AG20443 (cell line): ENCODE measurements at places on chromosomes 3 and 15.

DNA sequence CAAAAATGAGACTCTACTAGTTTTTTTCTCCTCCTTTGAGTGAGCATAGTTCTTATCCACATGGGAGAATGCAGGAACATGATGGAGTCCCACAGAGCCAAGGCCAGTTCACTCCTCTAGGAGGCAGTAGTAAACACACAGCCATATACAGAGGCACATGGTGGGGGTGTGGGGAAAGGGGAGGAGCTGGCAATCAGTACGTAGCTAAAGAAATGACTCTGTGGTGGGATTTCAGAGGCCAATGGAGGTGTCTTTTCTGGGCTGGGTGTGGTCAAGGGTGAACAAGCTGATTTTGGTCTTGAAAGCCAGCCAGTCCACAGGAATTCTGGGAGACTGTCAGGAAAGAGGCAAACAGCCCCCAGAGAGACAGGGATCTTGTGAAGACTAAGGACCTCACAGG, 6.6 kb upstream of the RAB11A start:
- DNase-seq: peak; percentile 60

- DNase-seq: no peak
Measured at GRCh38 chr3:171397089-171397488, 63.1 kb downstream of the TNIK start.

DNA sequence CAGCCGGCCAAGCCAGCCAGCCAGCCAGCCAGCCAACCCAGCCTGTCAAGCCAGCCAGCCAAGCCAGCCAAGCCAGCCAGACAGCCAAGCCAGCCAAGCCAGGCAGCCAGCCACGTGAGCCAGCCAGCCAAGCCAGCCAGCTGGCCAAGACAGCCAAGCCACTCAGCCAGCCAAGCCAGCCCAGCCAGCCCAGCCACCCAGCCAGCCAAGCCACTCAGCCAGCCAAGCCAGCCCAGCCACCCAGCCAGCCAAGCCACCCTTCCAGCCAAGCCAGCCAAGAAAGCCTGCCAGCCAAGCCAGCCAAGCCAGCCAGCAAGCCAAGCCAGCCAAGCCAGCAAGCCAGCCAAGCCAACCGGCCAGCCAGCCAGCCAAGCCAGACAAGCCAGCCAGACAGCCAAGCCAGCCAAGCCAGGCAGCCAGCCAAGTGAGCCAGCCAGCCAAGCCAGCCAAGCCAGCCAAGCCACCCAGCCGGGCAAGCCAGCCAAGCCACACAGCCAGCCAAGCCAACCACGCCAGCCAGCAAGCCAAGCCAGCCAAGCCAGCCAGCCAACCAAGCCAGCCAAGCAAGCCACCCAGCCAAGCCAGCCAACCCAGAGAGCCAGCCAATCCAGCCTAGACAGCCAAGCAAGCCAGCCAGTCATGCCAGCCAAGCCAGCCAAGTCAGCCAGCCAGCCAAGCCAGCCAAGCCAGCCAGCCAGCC, 199.5 kb downstream of the GOLGA6L6 start:
- DNase-seq: peak; percentile 17

GRCh38 chr3:13002398-13003124, 70.7 kb downstream of the IQSEC1 start:
- DNase-seq: no peak

GRCh38 chr3:55286693-55287092, 200.4 kb downstream of the WNT5A start:
- no peak for DNase-seq

DNA sequence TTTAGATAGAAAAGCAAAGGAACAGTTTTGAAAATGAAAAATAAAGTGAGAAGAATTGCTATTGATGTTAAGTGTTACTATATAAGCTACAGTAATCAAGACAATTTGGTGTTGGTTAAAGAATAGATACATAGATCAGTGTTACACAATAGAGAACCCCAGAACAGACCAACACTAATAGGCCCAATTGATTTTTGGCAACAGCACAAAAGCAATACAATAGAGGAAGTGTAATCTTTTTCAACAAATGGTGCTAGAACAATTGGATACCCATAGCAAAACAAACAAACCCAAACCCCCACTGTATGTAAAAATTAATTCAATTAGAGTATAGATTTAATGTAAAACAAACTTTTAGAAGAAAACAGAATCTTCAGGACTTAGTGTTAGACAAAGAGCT, 61.8 kb downstream of the ATP11B start:
- DNase-seq: no peak

GRCh38 chr3:130835483-130835882, 58.4 kb upstream of the ATP2C1 start:
- DNase-seq: no peak

DNA sequence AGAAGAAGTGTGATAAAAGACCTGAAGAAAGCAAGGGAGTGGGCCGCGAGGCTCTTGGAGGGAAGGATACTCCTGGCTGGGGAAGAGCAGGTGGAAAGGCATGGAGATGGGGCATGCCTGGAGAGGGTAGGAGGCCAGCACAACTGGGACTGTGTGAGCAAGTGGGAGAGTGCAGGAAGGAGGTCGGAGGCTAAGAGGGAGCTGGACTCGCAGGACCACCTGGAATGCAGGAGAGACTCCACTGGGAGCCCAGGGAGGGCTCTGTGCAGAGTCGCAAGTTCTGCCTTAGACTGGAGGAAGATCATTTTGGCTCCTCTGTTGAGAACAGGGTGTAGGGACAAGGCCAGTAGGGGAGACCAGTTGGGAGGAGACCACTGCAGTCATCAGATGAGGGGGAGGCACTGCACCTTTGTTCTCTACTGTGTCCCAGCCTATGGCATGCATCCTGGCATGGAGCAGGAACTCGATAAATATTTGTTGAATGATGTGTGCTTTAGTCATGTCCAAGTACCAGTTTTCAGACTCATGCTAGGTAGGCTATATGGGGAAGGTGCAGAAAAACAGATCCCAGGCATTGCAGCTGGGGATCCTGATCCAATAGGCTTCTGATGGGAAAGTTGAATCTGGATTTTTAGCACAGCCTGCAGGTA, 13.7 kb downstream of the FAM107A start:
- no peak for DNase-seq

GRCh38 chr3:8599146-8599545, 45.5 kb downstream of the SSUH2 start:
- DNase-seq: no peak

DNA sequence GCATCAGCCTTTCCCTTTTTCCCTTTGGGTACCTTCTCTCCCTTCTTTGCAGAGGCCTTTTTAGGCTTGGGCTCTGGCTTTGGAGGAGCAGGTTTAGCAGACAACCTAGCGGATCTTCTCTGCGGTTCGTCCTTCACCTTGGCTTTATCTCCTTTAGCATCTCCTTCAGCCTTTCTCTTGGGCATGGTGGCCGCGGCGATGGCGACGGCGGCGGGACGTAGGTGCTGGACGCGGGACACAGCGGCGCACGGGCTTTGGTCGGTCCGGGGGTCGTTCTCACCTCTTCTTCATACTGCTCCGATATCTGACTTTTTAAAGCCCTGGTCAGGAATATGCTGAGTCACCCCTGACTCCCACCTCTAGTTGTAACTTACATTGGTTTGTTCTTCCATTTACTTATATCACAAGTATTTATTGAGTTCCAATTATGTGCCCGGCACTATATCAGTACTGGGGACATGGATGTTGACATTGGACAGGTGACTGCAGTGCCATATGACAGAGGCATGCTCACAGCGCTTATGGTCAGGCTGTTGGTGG, 43.1 kb upstream of the SH3BP5 start:
- no peak for DNase-seq

DNA sequence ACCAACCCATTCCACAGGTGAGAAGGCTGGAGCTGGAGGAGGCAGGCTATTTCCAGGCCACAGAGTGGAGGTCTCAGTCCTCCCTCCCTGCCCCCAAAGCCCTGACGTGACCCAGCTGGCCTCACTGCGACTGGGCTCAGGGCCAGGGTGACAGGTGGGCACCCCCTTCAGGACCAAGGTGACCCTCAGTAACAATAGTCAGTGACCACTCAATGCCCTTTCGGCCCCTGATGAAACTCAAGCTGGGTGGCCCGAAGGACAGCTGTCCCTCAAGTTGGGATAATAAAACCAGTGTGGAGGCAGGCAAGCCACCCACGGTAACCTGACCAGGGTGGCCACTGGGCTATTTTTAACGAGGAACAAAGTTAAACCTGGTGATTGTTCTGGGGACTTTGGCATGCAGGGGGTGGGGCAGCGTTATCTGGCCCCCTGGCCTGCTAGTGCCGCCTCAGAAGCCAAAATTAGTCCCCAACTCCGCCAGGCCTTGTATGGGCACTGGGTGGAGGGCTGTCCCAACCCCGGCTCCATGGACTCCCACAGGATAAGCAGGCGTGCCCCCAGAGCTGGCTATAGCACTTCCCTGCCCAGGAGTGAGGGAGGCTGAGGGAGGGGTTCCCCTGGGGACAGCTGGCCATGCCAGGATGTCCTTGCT, 1.1 kb downstream of the TNNC1 start:
- no peak for DNase-seq

- DNase-seq: no peak
Measured at GRCh38 chr3:34323517-34323916, 525.1 kb downstream of the PDCD6IP start.

DNA sequence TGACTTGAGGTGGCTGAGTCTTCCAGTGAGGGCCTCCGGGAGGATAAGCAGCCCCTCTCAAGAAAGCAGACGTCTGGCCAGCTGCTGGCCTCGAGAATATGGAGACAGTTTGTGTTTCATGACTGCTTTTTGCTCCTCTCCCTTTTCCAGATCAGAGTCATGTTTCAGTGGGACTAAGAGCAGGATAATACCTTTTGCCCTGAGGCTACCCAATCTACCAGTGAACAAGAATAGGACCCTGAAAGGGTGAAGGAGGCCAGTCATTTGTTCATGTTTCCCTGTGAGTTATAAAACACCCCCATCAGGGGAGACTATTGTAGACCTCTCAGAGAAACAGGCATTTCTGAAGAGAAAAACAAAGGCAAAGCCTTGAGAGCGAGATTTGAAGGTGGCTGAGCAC, 137.4 kb downstream of the RYR3 start:
- DNase-seq: no peak

- no peak for DNase-seq
Measured at GRCh38 chr3:12353796-12354525, 65.1 kb downstream of the PPARG start.

DNA sequence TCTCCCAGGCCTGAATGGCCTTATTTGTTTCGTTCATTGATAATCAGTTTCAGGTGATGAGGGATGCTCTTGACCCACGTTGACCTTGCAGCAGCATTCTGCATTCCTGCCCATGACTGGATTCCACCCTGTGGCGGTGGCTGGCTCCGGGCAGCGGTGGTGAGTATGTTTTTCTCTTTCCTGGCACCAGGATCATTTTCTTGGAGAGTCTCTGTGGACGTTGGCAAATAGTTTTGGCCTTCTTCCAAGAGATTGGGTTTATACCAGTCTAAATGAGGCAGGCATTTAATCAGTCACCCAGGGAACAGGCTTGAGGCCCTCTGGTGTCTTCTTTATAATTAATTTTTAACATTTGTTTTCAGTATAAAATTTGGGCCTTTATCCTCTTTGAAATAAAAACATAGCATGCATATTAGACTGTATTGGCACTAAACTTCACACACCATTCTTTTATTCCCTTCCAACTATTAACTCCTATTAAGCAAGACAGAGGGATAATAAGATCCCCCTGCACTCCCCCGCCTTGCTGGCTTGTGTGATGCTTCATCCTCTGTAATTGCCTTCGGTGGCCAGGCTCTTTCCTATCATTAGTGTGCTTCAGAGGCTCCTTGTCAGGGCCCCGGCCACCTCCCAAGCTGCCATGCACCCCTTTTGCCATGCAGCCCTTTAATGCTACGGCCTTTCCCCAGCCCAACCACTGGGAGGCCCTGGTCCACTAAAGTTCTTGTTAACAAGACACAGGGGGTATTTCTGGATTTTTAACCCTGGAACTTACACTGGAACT, 176.2 kb upstream of the TOPAZ1 start:
- DNase-seq: peak; percentile 56

DNA sequence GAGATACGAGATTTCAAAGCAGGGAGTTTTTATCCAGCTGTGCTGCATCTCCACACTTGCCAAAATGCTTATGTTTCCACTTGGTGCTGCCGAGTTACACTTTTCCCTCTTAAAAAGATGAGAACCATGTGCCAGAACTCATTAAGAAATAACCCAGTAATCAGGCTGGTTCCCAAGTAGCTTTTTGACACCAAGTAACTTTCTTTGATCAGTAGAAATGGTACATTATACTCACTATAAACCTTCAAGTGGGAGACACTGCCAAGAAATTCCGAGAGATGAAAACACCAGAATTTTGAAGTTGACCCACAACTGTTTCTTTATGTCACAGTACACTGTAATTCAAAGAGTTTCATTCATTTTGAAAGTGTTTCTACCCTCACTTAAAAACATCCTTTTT, 164.6 kb upstream of the CCDC54 start:
- no peak for DNase-seq

DNA sequence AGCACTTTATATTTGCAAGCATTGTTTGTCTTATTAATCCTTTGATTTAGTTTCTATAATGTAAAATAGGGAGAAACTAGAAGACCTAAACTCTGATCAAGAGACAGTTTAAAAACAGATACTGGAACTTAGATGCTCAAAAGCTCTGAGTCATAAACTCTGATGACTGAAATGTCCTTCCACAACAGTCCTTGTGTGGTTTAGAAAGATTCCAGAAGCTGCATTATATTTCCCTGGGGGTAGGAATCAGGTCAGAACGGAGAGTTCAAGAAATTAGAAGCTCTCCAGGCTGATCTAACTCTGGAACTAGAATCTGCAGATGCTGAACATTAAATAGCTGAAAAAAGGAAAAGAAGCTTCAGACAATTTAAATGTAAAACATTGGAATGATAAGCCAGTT, 18.3 kb upstream of the ONECUT1 start:
- DNase-seq: no peak

DNA sequence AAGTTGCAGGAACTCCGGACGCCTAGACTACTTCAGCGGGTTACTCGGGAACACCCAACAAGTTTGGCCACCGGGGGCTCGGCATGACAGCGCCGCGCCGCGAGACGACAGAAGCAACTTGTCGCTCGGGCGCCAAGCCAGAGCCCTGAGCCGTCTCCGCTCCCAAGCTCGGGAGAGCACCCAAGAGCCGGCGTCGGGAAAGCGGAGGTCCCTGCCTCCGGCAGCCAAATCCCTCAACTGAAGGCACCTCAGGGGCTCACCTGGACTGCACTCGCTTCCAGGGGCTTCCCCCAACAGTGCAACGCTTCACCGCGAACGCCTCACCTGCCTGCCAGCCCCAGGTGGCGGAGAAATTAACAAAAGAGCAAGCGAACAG, 640 bp downstream of the MB21D2 start:
- peak; percentile 65 for DNase-seq

DNA sequence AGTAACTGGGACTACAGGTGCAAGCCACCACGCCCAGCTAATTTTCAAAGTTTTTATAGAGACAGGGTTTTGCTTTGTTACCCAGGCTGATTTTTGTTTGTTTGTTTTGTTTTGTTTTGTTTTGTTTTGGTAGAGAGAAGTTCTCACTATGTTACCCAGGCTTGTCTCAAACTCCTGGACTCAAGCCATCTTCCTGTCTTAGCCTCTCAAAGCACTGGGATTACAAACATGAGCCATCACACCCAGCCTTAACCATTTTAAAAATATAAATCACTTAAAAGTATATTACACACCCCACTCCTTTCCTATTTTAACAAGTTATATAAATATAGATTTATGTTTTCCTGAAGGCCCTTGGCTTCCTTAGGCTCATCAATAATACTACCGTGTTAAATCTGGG, 6.5 kb upstream of the DYNC1LI1 start:
- no peak for DNase-seq
